ENCODE measurements at places on chromosomes 12 and 14.

- DNase-seq, result no peak
These were observed 154.2 kb downstream of the NRXN3 start for GRCh38 chr14:78324353-78324752.

- DNase-seq, result no peak
These were observed 36.0 kb downstream of the NTF3 start for GRCh38 chr12:5467931-5468330.

GRCh38 chr12:988646-989045 lies 2.4 kb upstream of the ERC1 start:
- no peak for DNase-seq

GRCh38 chr14:68972507-68973218 lies 6.4 kb downstream of the ACTN1 start:
- DNase-seq, result no peak

GRCh38 chr14:99889268-99889667 lies 96.1 kb downstream of the EML1 start:
- no peak for DNase-seq

GRCh38 chr12:57299514-57300016 lies 48.6 kb upstream of the STAC3 start:
- DNase-seq, result no peak

GRCh38 chr14:96915478-96915877 lies 118.3 kb downstream of the VRK1 start:
- no peak for DNase-seq

DNA sequence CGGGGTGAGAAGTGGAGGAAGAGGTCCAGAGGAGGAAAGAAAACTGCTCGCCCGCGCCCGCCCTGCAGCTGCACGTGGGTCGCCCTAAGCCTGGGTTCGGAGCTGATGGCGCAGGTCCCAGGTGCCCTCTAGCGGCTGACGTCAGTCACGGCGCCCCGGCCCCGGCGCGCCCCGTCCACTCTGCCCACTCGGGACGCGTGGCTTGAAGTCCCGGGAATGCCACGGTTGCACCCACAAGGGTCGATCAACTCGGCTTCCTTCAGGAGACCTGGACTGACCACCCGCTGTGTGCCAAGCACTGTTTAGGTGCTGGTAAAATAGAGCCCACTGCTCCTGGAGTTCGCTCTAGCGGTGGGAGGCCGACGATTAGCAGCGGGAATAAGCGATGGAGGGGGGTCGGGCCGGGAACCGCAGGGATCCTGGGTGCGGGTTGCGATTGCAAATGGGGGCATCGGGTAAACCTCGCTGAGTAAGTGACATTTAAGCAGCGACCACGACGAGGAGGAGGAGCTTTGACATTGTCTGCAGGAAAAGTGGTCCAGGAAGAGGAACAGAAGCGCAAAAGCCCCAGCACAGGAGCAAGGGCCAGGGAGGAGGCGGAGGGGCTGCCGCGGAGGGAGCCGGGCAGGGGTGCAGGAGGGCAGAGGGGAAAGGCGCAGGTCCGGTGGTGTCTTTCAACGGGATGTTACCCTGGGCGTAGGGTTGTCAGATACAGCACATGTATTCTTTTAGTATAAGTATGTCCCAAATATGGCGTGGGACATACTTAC lies 5.1 kb upstream of the ZNF839 start:
- peak; percentile 79 for DNase-seq

GRCh38 chr14:98144964-98145363 lies 1127.0 kb downstream of the BCL11B start:
- DNase-seq, result no peak

DNA sequence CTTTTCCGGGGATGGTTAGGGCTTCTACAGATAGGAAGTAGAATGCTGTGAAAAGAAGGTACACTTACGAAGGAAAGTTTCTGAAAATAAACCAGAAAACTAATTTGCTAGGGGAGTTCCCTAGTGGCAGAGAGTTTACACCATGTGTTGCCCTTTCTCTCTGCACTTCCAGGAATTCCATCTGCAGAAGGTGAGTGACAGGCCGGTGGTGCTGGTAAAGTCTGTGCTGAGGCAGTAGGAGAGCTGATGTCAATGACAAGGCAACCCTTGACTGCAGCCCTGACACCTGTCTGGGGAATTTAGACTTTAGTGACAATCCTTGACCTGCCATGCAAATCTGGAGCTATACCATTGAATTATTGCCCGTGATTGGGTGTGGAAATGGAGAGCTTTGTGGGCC lies 687.8 kb downstream of the NRXN3 start:
- DNase-seq, result no peak

DNA sequence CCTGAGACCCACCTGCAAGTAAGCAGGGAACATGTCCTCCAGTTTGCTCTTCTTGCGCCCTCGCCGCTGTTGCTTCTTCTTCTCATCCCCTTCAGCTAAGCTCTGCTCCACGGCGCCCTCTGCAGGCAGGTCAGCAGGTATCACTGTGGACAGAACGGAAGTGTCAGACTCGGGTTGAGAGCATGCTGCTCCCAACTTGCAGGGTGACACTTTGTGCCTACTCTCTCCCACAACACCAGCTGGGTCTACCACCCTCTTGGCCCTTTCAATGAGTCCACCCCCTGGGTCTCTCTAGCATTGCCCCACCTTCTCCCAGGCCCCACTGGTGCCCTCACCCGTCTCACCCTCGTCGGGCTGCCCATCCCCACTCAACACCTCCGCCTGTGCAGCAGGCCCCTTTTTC lies 16.7 kb downstream of the KMT2D start:
- peak; percentile 89 for DNase-seq

DNA sequence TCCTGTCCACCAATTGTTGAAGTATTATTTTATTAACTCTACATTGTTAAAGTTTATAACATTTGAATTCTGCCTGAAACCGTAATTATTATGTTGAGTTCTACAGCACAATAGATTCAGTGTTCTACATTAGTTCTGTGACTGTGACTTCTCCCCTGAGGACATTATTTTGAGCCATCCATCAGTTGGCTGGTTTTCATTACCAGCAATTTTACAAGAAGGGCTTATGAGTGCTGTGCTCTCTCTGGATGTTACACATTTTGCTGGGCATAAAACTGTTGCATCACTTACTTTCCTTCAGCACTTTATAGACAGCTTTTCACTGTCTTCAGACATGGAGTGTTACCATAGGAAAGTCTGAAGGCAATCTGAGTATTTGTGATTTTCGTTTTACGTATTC lies 118.2 kb upstream of the KITLG start:
- no peak for DNase-seq

- DNase-seq, result no peak
These were observed 18.9 kb upstream of the PLEKHH1 start for GRCh38 chr14:67514203-67514607.

GRCh38 chr12:88985011-88985410 lies 367.3 kb downstream of the DUSP6 start:
- DNase-seq, result no peak

GRCh38 chr12:22576065-22576464 lies 31.7 kb upstream of the C2CD5 start:
- no peak for DNase-seq

GRCh38 chr12:82862069-82862841 lies 175.5 kb downstream of the TMTC2 start:
- no peak for DNase-seq

DNA sequence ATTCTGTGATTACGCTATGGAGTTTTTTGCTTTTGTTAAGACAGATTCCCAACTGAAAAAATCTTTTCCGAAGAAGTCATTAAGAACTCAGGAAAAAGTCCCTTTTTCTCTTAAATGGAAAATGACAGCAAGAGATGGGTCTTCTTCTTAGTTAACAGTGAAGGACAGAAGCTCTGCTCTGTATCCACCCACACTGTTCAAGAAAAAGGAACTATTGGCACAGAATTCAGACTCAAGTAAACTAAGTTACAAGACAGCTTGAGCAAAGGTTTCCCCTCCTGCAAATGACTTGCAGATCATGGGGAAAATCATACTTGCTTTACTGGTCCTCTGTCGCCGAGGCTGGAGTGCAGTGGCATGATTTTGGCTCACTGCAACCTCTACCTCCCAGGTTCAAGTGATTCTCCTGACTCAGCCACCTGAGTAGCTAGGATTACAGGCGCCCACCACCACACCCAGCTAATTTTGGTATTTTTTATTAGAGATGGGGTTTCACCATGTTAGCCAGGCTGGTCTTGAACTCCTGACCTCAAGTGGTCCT lies 137.1 kb upstream of the AEBP2 start:
- DNase-seq, result no peak

DNA sequence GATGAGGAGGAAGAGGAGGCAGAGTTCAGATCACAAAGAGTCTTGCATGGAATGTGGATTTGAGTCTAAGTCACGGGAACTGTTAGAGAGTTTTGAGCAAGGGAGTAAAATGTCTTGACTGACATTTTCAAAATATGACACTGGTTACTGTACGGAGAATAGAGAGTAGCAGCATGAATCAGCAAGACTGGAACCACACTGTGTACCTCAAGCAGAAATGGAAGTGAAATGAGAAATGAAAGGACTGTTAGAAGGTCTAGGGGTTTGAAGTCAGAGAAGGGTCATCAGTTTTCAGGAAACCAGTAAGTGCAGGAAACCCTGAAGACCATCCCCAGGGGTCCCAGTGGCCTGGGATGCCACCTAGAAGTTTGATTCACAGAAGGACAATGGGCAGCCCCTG lies 236.3 kb downstream of the GALC start:
- no peak for DNase-seq

- DNase-seq, result no peak
These were observed 448.6 kb downstream of the FUT8 start for GRCh38 chr14:65860956-65861611.

- DNase-seq, result no peak
These were observed 446.8 kb upstream of the SOX5 start for GRCh38 chr12:24396224-24396623.

GRCh38 chr14:24425704-24426103 lies 3.8 kb downstream of the CBLN3 start:
- DNase-seq, result no peak

GRCh38 chr12:50538182-50538581 lies 33.4 kb downstream of the DIP2B start:
- no peak for DNase-seq

DNA sequence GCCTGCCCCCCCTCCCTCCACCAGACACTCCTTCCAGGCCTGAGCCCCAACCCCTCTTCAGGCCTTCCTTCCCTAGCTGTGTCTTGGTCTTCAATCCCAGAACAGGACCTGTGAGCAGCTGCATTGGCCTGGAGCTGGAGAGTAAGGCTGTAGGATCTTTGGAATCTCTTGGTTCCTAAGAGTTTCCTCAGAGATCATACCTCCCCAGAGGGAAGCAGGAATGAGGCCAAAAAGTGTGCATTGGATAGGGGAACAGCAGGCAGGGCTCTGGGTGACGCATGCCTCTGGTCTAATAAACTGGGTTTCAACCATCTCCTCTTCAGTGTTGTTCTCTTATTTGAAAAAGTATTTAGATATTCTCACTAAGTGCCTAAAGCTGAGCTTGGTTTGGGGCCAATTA lies 1.8 kb upstream of the SMARCD1 start:
- DNase-seq, result no peak

DNA sequence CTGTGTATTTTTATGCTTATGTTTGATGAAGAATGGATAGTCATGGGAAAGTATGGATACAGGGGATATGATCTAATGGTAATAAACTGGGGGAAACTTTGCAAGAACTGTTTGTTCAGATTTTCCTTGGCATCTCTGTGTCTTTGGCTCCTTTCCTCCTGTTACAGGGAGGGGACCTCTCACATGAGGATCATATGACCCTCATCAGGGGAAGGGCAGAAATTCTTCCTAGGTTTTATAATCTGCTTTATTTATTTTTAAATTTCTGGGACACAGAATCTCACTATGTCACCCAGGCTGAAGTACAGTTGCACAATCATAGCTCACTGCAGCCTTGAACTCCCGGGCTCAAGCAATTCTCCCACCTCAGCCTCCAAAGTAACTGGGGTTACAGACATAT lies 526.5 kb downstream of the CCER1 start:
- no peak for DNase-seq

GRCh38 chr12:106106061-106106566 lies 32.6 kb downstream of the NUAK1 start:
- DNase-seq, result no peak

Data from effector memory CD8-positive, alpha-beta T cell (primary cell).